ENCODE measurements at places on chromosomes 3 and 15.

- no peak for DNase-seq
Observed at GRCh38 chr3:37505415-37505814, 331.0 kb upstream of the LRRFIP2 start.

DNA sequence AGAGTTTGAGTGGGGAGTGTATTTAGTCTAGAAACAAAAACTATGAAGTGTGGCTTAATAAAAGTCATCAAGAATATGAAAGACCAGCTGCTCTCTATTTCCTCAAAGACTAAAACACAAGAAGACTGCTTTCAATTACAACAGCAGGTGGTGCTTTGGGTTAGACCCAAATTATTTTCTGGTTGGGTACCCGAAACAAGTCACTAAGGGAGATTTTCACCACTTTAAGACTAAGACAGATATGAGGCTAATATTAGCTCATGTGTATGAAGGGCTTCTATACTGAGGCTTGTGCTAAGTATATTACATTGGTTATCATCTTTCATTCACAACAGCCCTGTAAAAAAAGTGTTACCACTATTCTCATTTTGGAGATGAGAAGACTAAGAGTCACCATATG lies 43.1 kb downstream of the COL8A1 start:
- DNase-seq = no peak

- no peak for DNase-seq
Observed at GRCh38 chr3:118772547-118773011, 262.1 kb downstream of the IGSF11 start.

- no peak for DNase-seq
Observed at GRCh38 chr15:88230823-88231222, 25.7 kb downstream of the NTRK3 start.

DNA sequence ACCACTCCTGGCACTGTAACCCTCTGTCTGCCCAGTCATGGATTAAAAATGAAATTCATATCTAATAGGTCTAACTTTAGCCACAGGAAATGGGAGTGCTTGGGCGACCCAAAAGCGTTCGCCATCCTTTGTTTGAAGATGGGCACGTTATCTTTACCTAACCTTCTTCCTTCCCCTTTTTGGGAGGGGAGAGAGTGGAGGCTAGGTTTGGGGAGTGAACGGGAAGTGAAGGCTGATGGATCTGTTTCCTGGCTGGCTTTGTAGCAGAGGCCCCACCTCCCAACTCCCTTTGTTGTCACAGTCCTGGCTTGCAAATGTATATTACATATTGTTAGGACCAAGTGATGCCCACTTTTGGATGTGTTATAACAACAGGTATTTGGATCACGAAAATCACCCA lies 98.1 kb upstream of the ARHGEF3 start:
- no peak for DNase-seq

GRCh38 chr3:98406034-98406433 lies 15.6 kb downstream of the OR5K3 start:
- no peak for DNase-seq

DNA sequence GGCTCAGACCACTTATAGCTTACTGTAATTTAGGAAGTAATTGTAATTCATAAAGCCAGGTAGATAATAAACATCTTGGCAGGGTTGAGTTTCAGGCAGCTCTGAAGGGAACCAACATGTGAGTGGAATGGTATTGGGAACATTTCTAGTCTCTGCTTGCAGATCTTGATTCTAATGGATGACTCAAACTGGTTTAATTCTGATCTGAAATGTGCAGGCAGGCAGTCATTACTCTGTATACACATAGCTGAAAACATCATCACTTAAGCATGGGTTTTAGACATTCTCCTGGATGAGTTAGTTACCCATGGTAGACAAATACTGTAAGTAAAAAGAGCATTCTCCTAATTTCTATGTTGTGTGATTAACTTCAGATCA lies 317.0 kb upstream of the TPRG1 start:
- no peak for DNase-seq

DNA sequence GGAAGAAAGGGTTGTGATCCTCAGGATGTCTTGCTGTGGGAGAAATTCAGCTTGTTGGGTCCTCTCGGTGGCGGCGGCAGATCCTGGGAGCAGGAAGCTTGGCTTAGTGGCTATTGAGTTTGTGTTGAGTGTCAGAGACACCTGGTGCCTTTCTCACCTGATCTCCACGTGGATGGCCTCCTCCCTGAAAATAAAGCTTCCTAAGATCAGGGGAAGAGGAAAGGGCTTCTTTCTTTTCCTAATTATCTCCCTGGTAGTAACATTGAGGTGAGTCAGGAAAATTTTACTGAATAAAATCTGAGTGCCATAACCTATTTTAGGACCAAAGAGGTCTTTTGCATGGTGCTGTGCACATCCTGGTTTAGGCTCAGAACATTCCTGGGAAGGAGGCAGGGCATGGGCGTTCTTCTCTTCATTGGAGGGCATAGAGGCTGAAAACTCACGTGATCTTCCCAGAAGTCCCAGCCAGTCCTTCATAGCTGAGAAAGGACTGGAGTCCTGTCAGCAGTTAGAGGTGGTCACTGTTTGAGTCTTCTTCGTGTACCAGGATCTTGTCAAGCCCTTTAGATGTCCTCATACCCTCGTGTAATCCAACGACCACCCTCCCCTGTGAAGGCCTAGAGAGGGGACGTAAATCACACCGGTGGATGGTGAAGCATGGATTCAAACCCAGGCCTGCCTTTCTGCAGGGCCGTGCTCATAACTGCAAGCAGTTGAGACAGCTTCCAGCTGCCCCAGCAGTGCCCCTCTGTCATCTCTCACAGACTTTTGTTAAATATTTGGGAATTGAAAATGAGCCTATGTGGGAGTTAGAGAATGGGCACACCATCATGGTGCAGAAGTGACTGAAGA lies 1.1 kb downstream of the CMTM8 start:
- peak; percentile 26 for DNase-seq

DNA sequence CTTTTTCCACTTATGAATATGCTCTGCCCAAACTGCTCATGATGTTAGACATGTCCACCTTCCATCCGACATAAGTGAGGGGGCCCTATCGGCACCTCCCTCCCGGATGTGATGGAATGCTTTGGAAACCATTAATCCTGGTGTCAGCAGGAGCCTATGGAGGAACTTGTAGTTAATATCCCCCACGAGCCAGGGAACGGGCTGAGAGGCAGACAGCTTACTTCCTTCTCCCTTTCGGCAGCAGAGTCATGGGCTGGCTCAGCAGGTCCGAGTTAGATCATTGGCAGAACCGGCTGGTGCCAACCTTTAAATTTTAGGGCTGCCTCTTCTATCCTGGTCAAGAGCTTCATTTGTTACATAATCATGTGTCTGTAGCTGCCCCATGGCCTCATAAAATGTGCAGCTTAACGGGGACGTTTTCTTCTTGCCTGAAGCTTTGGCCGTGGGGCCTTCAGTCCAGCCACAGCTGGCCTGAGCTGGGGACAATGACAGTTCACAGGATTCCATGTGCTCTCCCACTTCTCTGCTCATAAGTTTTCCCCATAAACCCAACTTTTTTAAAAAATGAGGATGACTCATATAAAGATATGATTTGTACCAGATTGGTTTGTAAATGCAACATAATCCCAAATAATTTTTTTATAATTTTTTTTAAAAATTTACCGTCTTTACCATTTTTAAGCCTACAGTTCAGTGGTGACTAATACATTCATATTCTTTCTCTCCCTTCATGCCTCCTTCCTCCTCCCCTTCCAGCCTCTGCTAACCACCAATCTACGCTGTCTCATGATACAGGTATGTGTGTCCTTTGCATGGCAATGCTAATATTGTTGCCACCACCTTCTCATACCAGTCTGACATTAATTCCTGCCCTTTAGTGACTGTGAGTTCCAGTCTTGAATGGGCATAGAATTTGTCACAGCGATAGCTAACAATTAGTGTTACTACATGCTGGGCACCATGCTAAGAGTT lies 62.2 kb upstream of the RGMA start:
- DNase-seq = no peak

DNA sequence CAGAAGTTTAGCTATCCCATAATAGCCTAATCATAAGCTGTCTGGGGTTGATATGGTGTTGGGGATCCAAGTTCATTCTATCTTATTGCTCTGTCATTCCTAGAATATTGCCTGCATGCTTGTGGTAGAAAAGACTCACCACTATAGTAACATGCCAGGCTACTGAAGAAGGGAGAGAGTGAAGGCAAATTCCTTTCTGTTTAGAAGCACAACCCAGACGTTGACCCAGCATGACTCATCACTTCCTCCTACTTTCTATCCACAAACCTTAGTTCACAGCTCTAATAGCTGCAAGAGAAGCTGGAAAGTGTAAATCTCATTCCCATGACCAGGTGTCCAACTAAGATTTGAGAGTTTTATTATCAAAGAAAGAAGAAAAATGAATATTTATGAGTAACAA lies 57.8 kb upstream of the NMD3 start:
- DNase-seq = peak; percentile 54

DNA sequence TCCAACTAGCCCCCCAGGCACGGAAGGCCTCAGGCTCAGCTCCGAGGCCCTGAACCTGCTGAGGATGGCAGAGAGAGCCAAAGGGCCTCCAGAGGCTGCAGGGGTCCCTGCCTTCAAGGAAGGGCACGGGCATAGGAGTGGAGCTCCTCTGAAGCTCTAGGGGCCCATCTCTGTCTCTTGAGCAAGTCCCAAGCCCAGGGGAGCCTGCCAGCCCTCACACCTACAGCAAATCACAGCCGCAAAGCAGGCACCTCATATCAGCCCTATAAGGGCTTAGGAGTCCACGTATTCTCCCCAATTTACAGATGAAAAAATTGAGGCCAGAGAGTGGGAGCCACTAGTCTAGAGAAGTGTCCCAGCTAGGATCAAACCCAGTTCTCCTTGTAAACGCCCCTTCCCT lies 14.2 kb downstream of the PSTPIP1 start:
- DNase-seq = no peak

DNA sequence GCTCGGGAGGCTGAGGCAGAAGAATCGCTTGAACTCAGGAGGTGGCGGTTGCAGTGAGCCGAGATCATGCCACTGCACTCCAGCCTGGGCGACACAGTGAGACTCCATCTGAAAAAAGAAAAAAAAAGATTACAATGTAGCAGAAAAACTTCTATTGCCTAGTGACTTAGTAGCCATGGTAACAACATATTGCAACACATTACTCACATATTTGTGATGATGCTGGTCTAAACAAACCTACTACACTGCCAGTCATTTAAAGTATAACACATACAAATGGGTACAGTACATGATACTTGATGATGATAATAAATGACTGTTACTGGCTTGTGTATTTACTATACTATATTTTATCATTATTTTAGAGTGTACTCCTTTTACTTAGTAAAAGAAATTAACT lies 125.6 kb downstream of the PLOD2 start:
- no peak for DNase-seq

DNA sequence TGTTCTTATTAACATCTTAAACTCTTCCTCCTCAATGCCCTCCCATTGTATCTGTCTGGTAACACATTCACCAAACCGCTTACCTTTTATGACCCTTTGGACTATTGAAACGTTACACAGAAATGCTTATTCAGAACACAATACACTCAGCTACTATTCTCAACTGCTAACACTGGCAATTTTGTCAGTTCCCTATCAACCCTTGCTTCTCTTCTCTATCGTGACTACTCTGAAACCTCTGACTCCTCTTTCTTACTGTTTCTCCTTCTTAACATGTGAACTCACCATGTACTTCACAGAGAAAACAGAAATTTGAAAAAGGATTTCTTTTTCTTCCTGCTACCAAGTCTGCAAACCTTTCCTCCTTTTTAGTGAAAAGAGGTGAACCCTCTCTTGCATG lies 232.9 kb upstream of the GPR149 start:
- DNase-seq = no peak

DNA sequence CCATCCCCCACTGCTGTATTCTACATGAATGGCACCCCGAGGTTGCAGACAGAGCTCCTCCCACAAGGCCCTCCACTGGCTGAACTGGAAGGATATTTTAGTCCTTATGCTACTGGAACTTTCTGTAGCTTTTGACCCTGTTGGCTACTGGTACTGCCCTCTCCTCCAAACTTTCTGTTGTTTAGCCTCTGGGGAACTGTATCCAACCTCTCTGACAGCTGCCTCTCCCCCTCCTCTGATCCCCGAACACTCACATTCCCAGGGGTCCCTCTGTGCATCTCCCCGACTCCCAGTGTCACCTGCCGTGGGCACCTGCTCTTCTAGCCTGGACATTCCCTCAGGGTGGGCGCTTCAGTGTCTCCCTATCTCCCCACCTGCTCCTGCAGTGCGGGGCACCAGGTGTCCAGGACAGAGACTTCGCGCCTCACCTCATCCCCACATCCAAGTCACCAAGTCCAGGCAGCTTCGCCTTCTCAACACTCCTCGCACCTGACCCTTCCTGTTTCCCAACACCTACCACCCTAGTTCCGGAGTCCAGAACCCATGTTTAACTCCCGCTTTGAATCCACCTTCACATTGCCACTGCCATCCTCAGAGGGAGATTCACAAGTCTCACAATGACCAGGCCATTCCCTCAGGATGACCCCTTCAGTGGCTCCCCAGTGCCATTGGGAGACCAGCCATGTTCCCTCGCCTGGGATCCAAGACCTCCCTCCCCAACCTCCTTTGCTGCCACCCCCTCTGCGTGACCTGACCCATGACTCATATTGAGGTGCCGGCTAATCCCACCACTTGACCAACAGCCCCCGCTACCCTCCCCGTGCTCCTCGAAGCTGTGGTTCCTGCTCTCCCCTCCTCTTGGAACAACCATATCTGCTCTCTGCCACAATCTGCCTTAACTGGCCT lies 34.2 kb downstream of the BDH1 start:
- no peak for DNase-seq

- no peak for DNase-seq
Observed at GRCh38 chr3:184275961-184276910, at the start of gene ECE2. Gene ECE2 (plus strand): TSS chr3:184276022. CDS start chr3:184276154, 132 bp downstream.

DNA sequence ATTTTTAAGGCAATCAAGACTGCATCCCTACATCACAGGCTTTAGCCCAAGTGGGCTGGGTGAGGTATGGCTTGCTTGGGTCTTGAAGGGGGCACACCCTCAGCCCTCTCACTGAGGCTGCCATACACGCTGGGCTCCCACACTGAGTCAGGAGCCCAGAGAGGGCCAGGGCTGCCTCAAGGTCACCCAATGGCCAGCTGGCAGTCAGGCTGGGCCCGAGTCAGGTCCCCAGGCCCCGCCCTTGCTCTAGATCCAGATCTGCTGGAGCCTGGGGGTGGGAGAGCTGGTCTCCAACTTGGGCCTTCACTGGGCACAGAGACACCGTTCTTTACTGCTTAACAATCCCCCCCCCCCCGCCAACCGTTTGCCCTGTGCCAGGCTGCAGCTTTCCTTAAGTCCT lies 88.1 kb downstream of the IQSEC1 start:
- no peak for DNase-seq

GRCh38 chr15:40450047-40450446 lies 9.3 kb downstream of the BAHD1 start:
- no peak for DNase-seq

- no peak for DNase-seq
Observed at GRCh38 chr3:141407047-141407446, 38.7 kb downstream of the ZBTB38 start.

Measured in endothelial cell of umbilical vein (primary cell).